ENCODE measurements at places on chromosomes 3 and 15.

DNA sequence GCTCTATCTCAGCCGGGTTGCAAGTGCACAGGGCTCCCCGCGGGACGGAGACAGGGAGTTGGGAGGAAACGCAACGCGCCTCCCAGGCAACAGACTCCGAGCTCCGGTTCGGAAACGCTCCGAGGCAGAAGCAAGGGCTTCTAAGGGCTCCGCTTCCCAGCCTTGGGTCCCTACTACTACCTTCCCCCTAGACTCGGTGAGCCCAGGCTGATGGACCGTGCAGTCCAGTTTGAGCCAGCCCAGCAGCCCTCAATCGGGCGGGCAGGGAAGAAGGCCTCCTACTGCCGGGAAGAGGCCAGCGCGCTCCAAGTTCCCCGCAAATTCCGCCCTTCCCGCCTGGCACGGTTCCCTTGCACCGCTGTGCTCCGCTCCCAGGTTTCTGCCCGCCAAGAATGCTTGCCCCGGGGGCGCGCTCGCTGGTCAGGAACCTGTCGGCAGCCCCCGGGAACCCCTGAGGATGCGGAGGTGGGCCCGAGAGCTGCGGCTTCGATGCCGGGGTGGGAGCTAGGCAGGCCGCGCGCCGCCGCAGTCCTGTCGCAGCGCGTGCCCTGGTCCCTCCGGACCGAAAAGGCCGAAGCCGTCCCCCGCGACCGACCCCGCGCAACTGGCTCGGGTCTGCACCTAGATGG lies 728 bp downstream of the TRANK1 start:
- DNase-seq: peak; percentile 9

DNA sequence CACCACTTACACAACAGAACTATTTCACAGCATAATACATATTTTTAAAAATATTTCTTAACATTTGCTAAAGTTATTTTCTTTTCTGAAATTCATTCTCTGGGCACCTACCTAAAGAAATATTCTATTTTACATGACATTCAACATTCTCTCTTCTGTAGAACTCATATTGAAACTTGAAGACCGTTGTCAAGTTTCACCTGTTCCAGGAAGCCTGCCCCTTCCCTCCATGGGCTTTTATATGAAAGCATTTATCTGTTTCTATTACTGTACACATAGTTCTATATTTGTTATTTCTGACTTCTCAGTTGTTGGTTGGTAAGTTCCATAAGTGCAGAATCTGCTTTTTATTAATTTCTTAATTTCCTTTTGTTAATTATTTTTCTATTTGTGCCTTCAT lies 204.3 kb upstream of the ALCAM start:
- no peak for DNase-seq

- DNase-seq: no peak
Observed at GRCh38 chr3:108319428-108320082, 23.2 kb downstream of the HHLA2 start.

- DNase-seq: peak; percentile 90
Observed at GRCh38 chr15:41936649-41937567, 35.4 kb downstream of the EHD4 start.

- no peak for DNase-seq
Observed at GRCh38 chr3:29282427-29283230, 1.8 kb downstream of the RBMS3 start.

DNA sequence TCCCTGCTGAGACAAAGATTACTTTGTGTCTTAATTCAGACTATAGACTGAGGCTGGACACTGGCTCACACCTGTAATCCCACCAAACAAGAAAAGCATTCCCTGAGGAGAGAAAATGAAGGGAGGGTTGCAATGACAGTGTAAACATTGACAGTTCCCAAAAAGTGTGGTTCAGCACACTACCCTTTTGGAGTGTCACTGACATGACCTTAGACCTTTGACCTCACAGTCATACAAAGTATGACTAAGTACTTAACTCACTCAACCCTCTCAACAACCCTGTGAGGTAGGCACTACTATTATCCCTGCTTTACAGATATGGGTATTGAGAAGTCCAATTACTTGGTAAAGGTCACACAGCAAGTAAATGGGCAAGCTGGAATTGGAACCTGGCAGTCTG lies 341.7 kb downstream of the LRRC3B start:
- DNase-seq: no peak

DNA sequence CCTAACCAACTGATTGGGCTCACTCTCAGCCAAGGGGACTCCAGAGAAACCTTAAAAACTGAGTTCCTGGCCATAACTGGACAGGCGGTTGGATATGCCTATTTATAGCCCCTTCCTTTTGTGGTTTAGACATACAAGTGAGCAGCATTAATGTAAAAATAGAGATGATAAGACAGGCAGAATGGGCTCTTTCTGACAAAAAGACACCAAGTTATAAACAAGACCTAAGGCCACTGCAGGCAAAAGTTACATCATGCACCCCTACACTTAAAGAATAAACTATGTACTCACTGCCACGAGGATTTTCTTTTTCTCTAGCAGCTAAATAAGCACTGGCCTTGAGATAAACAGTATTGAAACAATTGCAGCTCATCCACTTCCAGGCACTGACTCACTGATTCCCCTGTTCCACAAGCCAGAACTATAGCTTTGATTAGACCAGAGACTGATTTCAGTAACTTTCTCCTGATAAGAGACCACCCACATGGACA lies 30.1 kb downstream of the SUCNR1 start:
- DNase-seq: no peak

GRCh38 chr3:169052465-169053302 lies 610.8 kb downstream of the MECOM start:
- no peak for DNase-seq

GRCh38 chr15:101004986-101005747 lies 86.0 kb downstream of the LRRK1 start:
- DNase-seq: no peak

DNA sequence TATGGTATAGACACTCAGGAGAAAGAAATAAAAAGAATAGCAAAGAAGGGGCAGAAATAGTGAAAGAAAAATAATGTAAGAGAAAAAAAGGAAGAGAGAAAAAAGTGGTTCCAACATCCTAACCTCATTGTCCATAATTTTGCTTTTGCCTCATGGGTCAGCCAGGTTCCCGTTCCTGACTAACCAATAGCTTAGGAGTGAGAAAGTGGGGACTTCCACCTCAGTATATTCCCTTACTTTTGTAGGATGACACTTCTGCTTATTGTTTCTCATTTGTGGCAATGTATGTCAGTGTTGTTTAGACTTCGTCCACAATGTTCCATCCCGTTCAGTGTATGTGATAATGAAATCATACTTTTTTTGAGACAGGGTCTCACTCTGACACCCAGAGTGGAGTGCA lies 9.3 kb upstream of the SLC12A8 start:
- no peak for DNase-seq

Measured in CD4-positive, alpha-beta T cell treated with Interleukin-17A for 1 hour (primary cell).